ENCODE measurements at places on chromosomes 4 and X.

DNA sequence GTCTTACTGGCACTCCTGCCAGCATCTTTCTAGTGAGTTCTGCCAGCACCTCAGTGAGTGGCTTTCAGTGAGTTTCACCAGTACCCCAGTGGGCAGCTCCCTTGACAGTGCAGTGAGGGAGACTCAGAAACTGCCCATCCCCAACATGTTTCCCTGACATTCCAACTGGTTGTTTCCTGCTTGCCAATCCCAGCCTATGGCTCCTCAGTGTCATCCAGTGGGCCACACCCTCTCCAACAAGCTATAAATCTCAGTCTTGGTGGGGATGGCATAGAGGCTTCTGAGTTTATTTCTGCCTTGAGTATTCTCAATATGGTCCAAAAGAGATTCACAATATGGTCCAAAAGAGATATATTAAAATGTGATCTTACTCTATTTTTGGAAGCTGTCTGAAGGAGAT lies 461.2 kb upstream of the NR3C2 start:
- no peak for DNase-seq

DNA sequence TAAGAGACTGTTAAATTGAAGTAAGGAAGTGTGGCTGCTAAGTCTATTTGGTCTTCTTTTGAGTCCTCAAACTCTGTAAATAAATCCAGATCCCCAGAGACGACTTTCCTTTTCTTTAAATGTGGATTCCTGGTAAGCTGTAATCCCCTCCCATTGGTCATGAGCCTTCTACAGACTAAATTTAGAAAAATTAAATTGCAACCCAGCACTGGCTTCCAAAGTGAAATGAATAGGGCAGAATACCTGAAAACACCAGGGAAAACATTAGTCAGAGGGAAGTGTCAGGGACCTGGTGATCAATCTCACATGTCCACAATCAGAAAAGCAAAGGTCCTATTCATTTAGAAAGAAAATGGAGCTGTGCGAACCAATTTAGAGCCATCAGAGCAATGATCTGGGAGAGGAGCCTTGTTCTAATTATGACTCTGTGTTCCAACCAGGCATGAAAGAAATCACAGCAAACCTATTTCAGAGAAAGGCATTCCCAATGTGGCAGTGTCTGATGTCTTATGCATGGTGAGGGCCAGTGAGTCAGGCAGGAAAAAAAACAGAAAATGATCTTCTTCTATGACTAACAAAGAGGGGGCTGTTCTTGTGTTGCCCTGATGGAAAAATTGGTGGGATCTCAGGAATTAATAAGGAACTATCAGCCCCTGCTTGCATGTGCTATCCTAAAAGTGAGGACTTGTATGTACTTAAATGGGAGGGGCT lies 19.8 kb upstream of the CCDC149 start:
- no peak for DNase-seq

DNA sequence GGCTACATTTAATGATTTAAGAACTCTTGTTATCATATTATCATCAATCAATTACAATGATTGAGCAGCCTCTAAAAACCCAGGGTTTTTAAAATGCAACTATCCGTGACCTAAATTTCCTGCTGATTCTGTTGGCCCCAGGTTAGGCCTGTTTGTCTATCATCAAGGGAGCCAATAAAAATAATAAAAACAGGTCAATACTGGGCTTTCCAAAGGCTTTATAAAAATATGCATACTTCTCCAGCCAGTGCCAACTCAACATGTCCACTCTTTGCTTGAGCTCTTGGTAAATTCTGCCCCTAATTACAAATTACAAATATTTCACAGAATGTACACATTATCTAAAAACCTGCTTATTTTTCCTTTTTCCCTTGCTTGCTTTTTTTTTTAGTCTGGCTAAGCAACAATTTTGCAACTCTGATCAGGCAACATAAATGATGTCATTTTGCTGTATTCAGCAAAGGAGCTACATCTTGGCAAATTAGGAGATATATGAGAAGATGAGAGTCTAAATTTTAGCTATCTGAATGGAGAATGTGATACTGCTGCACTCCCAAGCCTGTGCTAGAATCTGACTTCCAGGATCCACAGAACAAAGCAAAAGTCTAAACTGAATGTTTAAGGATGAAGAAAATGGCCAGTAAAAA lies 204.0 kb downstream of the SCFD2 start:
- no peak for DNase-seq

- DNase-seq = peak; percentile 22
Measured at GRCh38 chrX:40013266-40014195, 84.2 kb downstream of the BCOR start.

- no peak for DNase-seq
Measured at GRCh38 chr4:48141048-48141447, 7.0 kb upstream of the TXK start.

GRCh38 chrX:20372533-20372932 lies 105.8 kb upstream of the RPS6KA3 start:
- DNase-seq = no peak

DNA sequence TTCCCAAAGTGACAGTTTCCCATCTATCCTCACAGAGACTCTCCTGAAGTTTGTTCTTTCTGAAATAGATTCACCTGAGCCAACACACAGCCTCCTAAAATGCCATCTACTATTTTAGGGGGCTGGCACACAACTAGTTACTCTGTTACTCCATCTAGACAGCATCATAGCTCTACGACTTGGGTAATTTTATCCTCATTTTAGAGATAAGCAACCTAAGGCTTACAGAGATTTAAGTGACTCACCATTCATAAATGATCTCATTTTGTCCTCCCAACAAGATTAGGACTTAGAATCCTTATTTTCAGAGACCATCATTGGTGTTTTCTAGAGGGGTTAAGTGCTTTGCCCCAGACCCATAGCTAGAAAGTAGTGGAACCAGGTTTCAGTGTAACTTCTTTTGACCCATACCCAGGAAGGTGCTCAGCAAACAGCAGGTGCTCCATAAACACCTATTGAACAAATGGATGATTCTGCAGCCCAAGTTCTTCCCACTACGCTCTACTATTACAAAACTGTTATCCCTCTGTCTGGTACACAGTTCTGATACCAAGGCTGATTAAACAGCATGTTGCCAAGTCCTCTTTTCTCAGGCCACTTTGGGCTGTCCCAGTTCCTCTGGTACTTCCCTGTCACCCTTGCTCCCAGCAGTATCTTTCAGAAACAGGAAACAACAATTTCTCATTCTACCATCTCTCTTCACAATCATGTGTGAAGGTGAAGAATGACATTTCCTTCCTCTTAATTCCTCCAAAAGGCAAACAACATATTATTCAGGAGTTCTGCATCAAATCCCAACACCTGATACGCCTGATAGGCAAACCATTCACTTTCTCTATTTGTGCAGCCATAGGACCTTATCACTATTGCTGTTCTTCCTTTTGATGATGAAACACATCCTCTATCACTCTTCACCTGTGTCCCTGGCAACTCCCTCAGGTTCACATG lies 304.7 kb upstream of the TAPT1 start:
- no peak for DNase-seq

- no peak for DNase-seq
Measured at GRCh38 chrX:100695991-100696390, 35.9 kb downstream of the SYTL4 start.

DNA sequence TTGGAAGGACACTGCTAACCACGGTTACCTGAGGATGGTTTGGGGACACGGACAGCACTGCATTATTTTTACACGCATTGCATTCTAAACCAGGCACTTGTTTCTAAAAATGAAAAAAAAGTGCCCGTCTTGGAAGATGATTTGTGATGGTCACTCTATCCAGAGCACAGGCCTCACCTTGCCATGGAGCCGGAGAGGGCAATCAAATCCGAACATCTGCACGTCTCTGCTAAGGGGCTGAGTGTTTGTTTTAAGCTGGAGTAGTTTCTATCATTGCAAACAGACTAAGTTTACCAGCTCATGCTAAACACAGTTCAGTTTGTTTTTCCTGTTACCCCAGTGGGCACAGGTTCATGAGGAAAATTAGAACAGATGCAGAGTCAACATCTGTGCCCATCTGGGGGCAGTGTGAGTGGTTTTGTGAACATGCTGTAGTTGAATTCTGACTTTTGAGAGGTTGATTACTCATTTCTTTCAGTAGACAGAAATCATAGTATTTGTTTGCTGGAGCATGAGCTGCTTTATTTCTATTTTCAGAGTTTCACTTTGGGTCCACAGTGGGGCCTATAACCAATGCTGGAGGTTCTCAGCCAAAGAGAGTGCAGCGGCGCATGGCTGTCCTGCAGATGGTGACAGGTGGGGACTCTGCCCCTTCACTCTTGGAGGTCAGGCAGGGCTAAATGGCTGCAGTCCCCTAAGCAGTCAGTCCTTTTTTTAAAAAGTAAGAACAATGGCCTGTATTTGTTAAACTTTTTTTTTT lies 65.4 kb upstream of the ENPP6 start:
- DNase-seq = peak; percentile 50

Data from stimulated activated CD4-positive, alpha-beta T cell treated with anti-CD3 and anti-CD28 coated beads, Interleukin-2, amount 100 ng/mL, for 24 hours (primary cell).